ENCODE measurements at places on chromosomes 1 and 21.
A peak's percentile ranks its signal among the peaks of the same experiment; 100 is the strongest.

- DNase-seq = no peak
Observed at GRCh38 chr1:16068356-16069270, 4.8 kb downstream of the FAM131C start.

- peak; percentile 64 for DNase-seq
Observed at GRCh38 chr1:225653463-225654276, 747 bp upstream of the ENAH start.

- DNase-seq = no peak
Observed at GRCh38 chr1:168427051-168427450, 116.7 kb downstream of the XCL2 start.

DNA sequence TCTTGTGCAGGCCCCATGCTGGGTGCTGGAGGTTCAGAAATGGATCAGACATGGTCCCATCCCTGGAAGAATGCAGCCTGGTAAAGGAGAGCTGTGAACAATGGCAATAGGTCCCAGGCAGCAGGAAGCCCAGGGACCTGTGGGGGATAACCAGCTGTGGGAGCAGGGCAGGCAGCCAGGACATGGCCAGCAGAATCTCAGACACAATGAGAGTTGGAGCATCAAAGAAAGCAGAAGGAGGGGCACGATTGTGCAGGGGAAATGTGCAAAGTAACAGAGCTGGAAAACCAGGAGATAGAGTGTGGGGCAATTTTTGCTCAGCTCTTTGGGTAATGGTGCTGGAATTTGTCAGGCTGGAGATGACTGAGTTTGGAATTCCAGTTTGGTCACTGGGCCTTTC, 44.3 kb downstream of the C8B start:
- no peak for DNase-seq

GRCh38 chr1:56576880-56577405, 2.4 kb downstream of the PLPP3 start:
- no peak for DNase-seq

DNA sequence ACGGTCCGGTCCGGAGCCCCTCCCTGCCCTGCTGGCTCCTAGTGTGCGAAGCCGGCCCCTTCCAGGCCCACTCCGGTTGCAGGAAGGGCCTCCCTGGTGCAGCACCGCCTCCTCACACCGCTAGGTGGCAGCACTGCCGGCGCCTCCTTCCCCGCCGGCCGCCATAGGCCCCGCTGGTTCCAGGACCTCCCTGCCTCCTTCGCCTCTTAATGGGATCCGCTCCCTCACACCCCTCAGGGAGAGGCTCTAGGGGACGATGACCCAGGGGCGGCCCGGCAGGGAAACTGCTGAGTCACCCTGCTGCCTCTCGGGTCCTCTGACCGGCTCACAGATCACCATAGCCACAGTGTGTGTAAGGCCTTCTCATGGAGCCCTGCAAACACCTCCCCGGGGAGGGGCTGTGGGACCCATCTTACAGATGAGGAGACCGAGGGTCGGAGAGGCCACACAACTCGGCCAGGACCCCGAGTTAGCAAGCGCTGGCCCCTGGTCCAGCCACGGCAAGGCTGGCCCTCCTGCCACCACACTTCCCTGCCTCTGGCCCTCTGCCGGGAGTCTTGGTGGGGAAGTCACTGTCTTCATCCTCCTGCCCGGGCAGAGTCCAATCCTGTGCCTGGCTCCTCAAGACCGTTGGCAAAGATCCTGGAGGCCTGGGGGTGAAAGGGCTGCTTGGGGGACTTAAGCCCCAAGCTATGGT, 1.6 kb upstream of the AJAP1 start:
- DNase-seq = no peak

DNA sequence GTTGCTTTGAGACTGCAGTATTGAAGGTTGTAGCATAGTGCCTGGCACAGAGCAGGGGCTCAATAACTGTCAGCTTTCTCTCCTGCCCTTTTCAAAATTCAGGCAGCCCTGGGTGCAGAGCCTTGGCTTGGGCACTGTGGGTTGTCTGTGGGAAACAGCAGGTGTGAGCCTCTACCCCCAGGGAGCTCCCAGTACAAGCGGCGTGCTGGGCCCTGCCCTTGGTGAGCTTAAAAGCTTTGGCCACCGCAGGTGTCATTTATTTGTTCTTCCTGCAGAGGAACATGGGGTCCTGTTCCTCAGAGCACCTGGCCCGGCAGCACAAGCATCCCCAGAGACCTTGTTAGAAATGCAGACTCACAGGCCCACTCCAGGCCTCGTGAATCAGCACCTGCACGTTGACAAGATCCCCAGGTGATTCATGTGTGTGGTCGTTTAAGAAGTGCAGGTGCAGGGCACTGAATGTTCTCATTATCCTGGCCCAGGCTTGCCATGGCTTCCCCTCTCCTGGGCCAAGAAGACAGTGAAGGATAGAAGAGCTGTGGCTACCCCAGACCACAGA, 29.9 kb upstream of the IGSF21 start:
- DNase-seq = no peak

GRCh38 chr1:156892190-156893047, 1.1 kb upstream of the PEAR1 start:
- peak; percentile 72 for DNase-seq

GRCh38 chr1:31984419-31985347, 29.0 kb upstream of the KHDRBS1 start:
- peak; percentile 13 for DNase-seq

- no peak for DNase-seq
Observed at GRCh38 chr1:215556996-215557395, 10.1 kb upstream of the KCTD3 start.

GRCh38 chr1:56557746-56558145, 21.6 kb downstream of the PLPP3 start:
- DNase-seq = no peak

DNA sequence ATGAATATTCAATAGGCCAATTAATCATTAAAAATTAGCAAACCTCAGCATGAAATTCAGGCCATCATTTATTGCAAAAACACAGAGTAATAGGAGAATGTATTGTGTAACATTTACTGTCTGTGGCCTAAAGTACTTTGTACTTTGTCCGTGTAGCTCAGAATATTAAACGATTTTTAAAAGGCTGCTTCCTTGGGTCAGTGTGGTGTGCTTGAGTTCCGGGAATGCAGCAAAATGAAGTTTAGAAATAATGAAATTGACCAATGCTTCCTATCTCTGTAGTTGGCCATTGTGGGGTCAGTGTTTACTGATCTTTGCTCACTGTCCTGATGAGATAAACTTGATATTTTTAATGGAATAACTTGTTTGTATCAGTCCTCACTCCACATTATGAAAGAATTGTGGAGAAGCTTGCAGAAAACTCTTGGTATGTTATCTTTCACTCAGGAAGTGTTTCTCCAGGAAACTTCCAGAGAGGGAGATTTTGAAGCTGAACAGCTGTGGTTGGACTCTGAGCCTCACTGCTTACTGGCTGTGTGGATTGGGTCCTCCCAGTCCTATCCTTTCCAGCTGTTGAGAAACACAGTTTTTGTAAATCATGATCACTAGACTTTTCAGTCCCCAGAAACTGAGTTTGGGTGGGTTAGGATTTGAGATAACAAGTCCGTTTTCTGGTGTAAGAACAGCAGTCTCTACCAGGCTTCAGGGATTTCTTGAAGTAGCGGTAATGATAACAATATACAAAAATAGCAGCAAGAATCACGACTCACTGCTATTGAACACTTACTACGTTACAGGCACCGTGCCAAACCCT, 19.2 kb upstream of the MTARC1 start:
- no peak for DNase-seq

DNA sequence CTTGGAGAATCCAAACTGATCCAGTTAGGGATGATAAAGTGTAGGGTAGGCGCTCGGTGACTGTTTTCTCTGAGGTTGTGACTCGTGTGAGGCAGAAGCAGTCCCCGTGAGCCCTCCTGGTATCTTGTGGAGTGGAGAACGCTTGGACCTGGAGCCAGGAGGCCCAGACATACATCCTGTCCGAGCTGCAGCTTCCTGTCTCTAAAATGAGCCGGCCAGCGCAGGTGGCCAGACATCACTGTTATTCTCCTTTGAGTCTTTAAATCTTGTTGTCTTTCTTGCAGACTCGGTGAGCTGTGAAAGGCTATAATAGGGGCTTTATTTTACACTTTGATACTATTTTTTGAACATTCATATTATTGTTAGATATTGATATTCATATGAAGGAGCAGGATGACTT, 12.3 kb downstream of the PCSK9 start:
- no peak for DNase-seq

DNA sequence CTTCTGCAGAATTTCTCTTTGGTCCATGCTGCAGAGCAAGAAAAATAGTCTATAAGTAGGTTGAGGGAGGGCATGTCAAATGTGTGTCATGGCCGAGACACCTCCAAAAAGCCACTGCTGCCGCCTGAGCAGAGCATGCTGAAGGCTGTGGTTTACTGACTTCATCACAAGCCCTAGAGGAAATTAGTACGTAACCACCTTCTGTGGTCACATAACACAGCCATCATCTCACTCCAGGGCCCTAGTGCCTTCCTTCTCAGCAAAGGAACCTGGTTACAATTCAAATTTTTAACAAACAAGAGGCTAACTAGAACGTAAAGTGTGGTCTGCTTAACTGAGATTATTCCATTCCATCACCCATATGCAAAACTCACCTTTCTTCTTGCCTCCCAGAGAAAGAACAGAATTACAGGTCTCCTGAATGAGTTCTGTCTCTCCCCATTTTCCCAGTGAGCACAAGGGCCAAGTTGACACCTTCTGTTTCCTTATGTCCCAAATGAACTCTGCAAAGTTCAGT, at the start of gene PTPN22:
PTPN22 (minus strand) TSS at position 116 of the 517 bp plus-strand sequence.
- DNase-seq = peak; percentile 74

DNA sequence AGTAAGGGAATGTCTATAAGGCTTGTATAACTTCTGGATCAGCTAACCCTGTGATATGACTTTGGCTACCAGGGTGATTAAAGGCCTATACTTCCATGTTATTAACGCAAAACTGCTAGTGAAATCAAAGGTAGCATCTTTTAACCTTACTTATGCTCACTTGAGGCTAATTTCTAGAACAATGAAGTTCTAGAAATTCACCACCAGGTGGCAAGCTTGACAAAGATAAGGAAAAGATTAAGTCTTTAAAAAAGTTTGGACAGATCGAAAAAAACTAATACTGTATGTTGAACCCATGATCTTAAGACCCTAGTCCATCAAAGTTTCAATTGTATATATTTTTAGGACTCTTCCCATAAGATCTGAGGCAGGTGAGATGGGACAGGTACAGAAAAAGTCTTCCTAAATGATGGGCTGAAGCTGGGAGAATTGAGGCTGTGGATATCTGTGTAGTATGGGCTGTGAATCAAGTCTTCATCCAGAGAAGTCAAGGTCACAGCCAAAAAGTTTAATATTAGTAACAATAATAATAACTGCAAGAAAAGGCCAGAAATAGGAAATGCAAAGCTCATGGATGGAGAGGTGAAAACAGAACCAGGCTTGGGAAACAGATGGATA, 18.8 kb downstream of the KYAT3 start:
- DNase-seq = no peak

DNA sequence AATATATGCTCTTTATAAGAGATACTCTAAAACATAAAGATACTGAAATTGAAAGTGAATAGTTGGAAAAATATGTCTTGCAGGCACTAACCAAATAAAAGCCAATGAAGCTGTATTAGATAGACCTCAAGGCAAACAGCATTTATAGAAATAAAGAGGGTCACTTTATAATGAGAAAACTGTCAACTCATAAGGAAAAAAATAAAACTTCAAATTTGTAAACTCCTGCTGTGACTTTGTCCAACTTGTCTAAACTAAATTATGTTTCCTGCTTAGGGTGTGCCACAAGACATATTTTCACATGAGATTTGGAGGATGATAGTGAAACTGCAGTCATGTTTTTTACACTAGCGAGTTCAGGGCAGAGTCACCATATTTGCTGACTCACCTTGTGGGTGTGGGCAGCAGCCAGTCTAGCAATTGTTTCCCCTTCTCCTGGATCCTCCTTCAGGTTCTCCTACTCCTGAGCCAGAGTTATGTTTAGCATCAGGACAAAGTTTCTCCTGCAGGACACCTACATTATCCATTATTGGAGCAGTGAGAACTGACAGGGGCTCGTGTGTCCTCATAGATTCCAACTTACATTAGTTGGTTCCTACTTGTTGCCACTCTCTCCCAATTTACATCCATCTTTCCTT, 43.8 kb downstream of the CD53 start:
- no peak for DNase-seq

DNA sequence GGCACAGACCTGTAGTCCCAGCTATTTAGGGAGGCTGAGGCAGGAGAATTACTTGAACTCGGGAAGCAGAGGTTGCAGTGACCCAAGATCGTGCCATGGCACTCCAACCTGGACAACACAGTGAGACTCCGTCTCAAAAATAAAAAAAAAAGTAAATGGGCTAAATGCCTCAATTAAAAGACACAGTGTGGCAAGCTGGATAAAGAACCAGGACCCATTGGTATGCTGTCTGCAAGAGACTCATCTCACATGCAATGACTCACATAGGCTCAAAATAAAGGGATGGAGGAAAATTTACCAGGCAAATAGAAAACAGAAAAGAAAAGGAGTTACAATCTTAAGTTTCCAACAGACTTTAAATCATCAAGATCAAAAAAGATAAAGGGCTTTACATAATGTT, 40.3 kb downstream of the ACBD6 start:
- DNase-seq = no peak

DNA sequence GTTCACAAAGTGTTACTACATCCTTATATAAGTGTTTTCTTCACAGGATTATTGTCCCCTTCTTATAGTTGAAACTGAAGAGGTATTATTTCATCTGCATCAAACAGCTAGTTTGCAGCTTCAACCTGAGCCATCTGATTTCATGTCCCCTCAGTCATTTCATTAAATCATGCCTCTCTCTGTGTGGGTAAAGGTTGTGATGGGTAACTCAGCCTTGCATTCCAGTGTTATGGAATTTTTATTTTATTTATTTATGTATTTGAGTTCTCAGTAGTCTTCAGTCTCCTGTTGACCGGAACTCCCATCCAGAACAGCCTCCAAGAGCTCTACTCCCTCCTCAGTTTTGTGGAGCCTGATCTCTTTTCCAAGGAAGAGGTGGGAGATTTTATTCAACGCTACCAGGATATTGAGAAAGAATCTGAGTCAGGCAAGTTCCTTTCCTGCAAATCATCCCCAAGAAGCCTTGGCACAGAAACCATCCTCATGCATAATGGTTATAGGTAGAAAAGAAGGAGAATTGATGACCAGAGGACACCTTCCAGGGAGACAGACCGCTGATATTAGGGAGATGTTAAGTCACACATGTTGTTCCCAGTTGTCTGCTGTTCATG, 21.8 kb downstream of the CHD1L start:
- peak; percentile 70 for DNase-seq

All from stromal cell of bone marrow (primary cell).